ENCODE measurements at places on chromosomes 11 and 22.

- DNase-seq = no peak
These were observed 56.3 kb upstream of the SLC5A12 start for GRCh38 chr11:26778000-26778757.

DNA sequence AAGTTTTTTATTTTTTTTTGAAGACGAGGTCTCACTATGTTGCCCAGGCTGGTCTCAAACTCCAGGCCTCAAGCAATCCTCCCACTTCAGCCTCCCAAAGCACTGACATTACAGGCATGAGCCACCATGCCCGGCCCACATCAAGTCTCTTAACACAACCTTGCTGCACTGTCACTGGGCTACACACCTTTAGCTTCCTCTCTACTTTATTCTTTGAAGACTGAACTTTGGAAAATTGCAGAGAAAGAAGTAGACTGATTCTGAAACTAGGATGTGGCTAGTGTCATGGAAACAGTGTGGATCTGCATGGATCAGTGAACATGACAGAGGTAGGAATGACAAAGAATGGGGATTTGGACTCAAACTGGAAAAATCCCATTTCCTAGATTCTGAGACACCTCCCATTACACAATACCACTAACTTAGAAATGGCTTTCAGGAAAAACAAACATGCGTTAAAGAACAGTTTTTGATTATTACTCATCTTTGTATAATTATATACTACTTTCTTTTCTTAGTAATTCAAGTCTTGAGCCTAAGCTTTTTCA, 99.6 kb upstream of the SPON1 start:
- no peak for DNase-seq

DNA sequence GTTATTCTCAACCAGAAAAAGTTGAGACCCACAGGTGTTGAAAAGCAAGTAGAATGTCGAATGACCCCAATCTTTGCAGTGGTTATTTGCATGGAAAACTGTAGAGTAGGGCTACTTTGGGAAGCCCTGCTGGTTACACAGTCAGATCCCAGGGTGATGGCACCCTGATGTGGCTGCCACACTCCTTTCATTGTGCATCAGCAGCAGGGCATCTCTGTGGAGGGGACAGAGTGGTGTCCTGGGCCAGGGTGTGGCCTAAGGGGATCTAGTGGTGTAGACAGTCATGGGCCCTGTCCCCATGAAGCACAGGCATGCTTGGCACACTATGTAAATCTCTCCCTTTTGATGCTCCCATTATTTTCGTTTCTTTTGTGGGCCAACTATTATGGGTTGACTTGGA, 199.4 kb upstream of the NAV2 start:
- DNase-seq = no peak

DNA sequence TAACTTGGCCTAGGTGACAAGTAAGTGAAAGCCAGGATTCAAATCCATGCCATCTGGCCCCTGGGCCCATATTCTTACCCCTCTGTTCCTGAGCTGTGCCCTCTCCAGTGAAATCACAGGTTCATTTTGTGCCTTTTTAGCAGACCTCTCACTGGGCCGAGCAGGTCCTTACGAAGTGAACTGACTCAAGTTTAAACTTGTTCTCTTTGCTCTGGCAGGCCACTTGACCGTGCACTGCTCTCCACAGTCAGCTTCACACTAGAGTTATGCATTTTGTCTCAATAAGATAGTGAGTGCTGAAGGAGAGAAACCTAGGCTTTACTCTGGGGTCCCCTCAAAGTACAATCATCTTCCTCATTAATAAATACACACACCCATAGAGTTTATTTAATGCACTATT, 40.7 kb downstream of the ARFGAP3 start:
- no peak for DNase-seq

- no peak for DNase-seq
These were observed 86.9 kb downstream of the STIM1 start for GRCh38 chr11:3942160-3942955.

DNA sequence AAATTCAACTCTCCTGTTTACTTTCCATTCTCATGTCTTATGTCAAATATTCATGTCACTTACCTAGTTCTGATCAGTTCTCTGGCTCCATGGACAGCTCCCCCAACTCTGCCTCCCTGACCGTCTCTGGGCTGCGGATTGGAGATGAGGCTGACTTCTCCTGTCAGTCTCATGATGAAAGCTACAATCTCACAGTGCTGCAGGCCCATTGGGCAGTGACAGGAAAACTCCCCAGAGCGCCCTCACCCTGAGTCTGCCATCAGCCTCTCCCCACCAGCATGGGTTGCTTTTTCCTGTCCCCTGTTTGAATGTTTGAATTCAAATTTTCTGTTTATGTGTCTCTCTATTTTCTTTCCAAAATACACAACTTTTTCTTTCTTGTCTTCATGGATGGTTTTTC, 63.8 kb upstream of the TOP3B start:
- DNase-seq = no peak

DNA sequence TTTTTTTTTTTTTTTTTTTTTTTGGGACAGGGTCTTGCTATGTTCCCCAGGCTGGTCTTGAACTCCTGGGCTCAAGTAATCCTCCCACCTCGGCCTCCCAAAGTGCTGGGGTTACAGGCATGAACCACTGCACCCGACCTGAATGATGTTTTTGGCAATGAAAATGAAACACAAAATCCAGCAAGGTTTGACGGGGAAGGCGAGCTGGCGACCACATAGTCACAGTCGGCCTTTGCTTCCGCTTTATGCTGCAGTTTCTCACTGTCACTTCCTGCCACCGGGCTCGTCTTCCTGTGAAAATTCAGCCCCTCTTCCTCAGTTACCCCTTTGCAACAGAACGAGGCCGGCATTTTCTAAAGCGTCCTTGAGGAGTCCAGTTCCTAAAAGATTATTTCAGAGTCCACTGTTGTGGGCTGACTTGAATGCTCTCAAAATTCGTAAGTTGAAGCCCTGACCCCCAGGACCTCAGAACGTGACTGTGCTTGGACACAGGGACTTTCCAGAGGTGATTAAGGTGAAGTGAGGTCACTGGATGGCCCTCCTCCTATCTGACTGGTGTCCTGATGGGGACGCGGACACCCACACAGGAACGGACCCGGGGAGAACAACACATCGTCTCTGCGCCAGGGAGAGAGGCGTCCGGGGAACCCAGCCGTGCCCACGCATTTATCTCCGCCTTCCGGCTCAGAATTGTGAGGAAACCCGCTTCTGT, 2.9 kb upstream of the BID start:
- no peak for DNase-seq

- no peak for DNase-seq
These were observed 762 bp upstream of the TBC1D22A start for GRCh38 chr22:46761539-46762237.

DNA sequence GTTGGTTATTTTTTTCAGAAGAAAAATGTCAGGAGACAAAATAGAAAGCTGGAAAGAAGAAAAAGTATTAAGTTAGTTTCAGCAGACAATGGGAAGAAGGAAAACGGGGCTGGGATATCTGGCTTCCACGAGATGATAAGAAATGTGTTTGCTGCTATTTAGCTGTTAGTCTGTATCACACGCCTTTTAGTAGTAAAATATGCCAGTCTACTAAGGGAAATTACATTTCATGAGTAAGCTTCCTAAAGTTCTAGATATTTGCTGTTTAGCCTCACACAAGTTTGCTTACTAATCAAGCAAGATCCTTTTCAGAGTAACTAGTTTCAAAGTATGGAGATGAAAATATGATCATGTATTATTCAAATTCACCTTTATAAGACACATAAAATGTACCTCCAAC, 1.5 kb downstream of the OR51B4 start:
- no peak for DNase-seq

GRCh38 chr22:25754527-25755202, 12.7 kb downstream of the MYO18B start:
- no peak for DNase-seq

- no peak for DNase-seq
These were observed 38.6 kb downstream of the PACSIN2 start for GRCh38 chr22:42976217-42976933.

DNA sequence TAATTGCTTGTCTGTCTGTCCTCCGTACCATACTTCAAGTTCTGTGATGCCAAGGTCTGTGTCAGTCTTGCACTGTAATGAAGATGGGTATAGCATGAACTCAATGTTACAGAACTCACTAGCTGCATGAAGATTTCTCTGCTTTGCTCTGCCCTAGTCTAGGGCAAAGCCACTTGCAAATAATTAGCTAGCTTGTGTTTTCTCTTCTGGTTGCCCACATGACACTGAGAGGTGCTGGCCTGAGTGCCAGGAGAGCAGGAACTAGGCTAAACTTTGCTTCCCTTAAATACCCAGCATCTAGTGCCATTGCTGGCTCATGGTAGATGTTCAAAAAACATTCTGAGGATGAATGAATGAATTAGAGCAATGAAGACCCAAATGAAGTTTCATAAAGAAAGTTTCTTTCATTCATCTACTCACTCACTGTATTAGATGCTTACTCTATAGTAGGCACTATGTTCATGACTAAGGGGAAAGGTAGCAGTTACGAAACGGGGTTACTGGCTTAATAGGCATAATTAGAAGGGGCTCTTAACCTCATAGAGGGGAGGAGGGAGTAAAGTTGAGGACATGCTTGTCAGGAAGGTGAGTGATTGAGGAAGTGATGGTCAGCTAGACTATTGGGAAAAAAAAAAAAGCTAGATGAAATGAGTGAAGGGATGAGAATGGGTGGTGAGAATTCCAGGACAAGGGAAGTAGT, 4.4 kb upstream of the ENDOD1 start:
- DNase-seq = no peak

DNA sequence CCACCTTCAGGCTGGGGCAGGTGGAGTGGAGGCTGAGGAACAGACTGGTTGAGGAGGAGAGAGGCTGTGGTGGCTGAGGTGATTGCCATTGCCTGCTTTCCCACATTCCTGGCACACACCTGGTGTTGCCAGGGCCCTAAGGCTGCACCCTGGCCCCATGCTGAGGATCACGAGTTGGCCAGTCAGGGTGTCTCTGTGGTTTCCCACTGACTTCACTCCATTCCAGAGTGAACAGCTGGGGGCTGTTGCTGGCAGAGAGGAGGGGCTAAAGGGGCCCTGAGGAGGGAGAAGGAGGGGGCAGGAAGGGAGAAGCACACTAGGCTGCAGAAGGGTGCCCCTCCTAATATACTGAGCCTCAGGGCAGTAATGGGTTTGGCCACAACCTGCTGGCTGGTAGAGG, 1.8 kb downstream of the TMEM86A start:
- DNase-seq = no peak

Data from NCI-H526 (cell line).